HFF-Myc (cell line): ENCODE measurements at places on chromosomes 7 and 10.
A peak's percentile ranks its signal among the peaks of the same experiment; 100 is the strongest.

DNA sequence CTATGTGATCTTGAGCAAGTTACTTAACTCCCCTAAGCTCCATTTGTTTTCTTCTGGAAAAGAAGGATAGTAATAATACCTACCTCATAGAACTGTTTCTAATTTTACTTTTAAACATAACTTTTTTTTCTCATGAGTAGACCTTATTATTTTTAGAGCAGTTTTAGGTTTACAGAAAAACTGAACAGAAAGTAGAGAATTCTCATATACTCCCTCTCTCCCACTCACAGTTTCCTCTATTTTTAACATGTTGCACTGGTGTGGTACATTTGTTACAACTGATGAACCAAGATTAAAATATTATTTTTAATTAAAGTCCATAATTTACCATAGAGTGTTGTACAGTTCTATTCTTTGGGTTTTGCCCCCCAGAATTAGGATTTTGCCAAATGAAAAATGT lies 221.3 kb upstream of the CSTF2T start:
- DNase-seq = no peak

- DNase-seq = no peak
Measured at GRCh38 chr10:61902445-61903220, 1.1 kb downstream of the ARID5B start.

DNA sequence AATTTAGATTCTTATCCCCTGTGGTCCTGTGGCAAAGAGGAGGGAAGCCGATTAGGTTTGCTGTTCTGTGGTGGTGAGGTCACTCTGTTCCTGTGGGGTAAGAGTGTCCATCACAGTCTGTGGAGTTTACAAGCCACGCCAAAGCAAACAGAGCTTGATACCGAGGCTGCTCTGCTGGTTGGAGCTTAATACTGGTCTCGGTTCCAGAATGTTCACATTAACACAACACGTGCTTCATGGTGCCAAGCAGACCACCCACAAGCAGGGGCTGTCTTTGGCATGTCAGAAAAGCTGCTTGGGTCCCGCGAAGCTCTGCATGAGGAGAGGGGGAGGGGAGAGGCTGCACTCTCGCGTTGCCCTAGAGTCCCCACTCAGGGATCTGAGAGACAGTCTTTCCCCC lies 47.5 kb downstream of the DNAJB6 start:
- DNase-seq = no peak

GRCh38 chr7:156829669-156830336 lies 63.2 kb downstream of the LMBR1 start:
- no peak for DNase-seq

DNA sequence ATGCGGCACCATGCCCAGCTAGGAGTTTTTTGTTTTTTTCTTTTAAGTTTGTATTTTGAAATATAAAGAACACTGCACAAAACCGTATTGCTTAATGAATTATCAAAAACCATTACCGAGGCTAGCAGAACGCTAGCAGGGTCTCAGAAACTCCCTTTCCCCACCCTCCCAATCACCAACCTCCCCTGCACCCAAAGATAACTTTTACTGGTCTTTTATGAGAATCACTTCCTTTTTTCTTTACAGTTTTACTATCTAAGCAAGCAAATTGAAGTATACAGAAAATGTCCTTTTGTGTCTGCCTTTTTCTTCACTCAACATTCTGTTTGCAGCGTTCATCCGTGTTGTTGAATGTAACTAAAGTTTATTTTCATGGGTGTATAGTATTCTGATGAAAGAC lies 13.4 kb downstream of the HIP1 start:
- DNase-seq = no peak

DNA sequence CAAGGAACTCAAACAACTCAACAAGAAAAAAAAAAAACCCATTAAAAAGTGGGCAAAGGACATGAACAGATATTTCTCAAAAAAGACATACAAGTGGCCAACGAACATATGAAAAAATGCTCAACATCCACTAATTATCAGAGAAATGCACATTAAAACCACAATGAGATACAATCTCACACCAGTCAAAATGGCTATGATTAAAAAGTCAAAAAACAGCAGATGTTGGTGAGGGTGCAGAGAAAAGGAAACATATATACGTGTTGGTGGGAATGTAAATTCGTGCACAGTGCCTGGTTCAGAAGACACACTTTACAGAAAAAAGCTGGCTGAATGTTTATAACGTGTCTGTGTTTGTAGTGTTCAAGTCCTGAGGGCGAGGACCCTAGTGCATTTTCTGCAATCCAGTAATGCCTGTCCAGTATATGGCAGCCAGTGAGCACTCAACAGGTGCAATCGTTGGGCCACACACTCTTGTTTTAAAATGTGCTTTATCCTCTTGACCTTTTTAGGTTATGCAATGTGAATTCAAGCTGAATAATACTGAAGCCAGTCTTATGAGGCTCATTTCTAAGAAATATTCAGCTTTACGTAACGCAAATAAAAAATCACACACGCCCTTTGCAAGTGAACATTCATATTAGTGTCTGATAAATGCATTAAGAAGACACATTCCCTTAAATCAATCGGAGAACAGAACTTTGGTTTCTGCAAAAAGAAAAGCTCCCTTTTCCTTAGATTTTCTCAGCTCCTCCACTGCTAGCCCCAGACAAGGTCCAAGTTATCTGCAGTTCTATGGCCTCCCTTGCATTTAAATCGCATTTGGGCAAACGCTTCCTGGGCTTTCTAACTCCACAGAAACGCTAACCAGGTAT lies 813 bp upstream of the MTURN start:
- DNase-seq = no peak

DNA sequence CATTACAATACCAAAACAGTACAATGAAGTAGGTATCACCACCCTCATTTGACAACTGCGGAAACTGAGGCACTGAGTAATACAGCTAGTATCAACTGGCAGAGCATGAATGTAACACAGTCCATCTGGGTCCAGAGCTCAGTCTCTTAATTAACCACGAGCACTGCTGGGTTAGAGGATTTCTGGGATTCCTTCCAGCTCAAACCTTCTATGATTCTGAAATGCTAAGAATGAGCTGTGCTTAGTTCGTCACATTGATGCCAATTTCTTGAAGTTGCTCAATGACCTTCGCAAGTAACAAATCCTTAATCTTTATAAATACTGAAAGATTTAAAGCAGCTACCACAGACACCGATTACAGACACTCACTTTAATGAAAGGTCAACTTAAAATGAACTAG lies 62.5 kb downstream of the SGMS1 start:
- DNase-seq = peak; percentile 41

- peak; percentile 62 for DNase-seq
Measured at GRCh38 chr7:143214789-143215679, 6.8 kb upstream of the TAS2R40 start.

DNA sequence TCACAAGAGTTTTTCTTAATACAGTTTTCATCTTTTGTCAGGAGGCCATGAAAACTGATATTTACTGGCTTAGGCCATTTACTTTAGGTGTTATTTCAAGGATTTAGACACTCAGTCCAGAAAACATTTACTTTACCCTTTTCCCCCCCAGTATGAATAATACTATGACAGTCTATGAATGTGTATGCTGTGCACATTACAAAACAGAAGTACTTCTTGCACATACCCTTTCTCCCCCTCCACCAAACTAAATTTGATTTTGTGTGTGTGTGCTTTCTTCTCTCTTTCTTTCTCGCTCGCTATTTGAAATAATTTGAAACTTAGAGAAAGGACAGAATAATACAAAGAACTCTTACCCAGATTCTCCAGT lies 41.3 kb downstream of the RBM33 start:
- DNase-seq = no peak

GRCh38 chr10:6514844-6515780 lies 65.0 kb downstream of the PRKCQ start:
- DNase-seq = no peak

DNA sequence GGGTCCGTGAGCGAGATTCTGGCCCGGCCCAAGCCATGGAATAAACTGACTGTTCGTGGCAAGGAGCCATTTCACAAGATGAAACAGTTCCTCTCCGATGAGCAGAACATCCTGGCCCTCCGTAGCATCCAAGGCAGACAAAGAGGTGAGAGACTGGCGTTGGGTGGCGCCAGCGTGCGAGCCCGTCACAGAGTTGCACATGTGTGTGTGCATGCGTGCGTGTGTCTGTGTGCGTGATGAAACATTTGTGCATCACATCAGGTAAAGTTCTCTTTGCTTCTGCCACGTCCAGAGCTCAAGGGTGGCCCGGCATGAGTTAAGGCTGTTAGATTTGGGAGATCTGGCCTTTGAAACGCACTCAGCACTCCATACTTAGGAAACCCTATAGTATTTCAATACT lies 89.5 kb upstream of the SH2B2 start:
- DNase-seq = no peak

DNA sequence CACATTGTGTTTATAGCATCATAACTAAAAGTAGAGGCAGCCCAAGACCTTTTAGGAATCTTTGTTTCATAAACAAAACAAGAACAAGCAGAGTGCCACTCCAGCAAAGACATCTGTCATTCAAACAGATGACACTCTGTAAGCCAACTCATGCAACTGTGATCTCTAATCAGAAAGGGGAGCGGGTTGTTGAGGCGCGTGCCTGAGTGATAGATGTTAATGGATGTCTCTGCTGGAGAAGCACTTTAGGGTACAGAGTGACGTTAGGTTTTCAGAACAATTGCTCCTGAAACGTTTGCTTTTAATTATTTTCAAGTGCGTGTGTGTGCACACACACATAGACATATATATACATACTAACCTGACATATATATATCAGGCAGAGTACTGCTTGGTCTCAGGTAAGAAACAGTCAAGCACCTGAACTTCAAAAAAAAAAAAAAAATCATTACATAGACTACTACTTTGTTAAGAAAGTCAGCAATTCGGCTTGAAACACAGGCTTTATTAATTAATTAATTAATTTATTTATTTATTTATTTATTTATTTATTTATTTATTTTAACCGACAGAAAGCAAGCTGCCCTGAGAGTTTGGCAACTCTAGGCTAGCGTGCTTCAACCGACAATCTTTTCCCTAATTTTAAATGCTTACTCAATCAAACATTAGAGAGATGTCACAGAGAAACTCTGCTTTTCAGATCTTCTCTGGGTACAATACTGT lies 109.1 kb downstream of the POU6F2 start:
- no peak for DNase-seq

DNA sequence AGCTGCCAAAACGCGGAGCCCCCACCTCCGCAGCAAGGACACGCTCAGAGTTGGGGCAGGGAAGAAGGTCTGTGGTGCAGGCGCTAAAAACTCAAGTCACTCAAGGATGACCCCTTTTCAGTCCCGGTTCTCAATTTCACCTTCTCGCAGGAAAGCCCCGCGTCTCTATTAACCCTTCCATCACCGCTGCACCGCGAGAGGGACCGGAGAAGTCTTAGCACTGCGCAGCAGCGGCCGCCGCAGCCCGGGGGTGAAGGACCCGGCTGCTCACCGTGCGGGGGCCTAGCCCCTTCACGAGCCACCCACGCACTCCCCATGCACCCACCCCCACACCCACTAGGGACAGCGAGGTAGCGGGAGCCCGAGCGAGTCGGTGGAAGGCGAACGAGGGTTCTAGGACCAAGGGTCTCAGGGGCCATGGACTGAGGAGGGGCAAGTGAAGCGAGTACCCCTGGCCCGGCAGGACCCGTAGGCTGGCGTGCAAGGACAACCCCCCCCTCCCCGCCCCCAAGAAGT lies 162.9 kb downstream of the SH3PXD2A start:
- DNase-seq = no peak

- no peak for DNase-seq
Measured at GRCh38 chr10:59373071-59373470, 10.7 kb upstream of the FAM13C start.

DNA sequence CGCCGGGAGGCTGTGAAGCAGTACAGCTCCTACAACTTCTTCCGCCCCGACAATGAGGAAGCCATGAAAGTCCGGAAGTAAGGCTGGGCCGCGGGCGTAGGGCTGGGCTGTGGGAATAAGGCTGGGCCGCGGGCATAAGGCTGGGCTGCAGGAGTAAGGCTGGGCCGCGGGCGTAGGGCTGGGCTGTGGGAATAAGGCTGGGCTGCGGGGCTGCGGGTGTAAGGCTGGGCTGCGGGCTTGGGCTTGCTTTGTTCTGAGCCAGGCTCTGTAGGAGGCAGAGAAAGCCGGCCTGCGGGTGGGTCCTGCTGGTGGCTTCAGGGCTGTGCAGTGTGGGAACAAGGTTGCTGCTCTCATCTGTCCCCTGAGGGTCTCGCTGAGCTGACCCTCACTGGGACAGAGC lies 12.5 kb downstream of the PFKFB3 start:
- DNase-seq = no peak

- DNase-seq = no peak
Measured at GRCh38 chr7:112707655-112708054, 82.5 kb downstream of the TMEM168 start.

GRCh38 chr7:124351950-124352349 lies 319.1 kb upstream of the TMEM229A start:
- DNase-seq = no peak

DNA sequence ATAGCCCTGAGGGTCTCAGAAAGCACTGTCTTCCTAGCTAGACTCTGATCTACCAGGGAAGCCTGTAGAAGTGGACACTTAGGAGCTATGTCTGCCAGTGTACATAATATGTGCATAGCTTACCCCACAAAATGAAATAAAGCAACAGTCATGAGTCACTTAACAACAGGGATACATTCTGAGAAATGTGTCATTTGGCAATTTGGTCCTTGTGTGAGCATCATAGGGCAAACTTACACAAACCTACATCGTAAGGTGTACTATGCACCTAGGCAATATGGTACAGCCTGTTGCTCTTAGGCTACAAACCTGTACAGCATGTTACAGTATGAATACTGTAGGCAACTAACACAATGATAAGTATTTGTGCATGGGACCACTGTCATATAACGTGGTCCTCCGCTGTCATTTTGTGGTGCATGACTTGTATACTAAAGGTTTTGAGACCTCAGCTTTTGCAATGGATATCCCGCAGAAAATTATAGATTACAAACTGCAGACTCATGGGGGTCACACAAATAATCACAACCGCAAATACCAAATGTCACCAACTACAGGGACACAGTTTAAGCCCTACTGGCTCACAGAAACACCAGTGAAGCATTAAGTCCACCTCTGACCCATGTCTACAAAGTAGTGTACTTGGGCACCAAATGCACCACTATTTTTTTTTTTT lies 1.7 kb downstream of the URGCP start:
- no peak for DNase-seq

GRCh38 chr10:71725998-71726579 lies 6.5 kb upstream of the C10orf105 start:
- DNase-seq = no peak

DNA sequence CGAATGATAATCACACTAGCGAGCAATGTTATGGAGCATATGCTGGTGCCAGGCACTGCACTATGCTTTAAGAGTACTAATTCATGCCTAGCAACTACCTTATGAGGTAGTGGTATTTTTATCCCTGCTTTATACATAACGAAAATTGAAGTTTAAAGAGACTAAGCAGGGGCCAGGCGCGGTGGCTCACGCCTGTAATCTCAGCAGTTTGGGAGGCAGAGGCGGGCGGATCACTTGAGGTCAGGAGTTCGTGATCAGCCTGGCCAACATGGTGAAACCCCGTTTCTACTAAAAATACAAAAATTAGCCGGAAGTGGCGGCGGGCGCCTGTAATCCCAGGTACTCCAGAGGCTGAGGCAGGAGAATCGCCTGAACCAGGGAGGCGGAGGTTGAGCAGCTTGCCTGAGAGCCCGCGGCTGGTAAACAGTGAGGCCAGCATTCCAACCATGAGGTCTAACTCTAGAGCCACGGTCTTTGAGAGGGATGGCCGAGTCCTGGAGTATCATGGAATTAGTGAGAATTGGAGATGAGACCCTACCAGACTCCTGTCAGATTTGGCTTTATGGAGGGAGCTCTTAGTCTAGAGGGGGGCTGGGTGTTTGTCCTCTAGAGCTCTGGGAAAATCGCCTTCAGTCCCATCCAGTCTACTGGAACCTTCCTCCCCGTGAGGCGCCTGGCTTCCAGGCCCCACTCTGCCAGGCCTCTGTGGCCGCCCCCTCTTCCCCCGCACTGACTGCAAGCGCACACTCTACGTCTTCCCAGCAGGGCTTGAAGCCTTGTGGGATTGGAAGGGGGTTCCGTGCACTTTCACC lies 11.6 kb downstream of the TLX1 start:
- no peak for DNase-seq
